NCI-H2107 (cell line): ENCODE measurements at places on chromosomes 13 and 19.

DNA sequence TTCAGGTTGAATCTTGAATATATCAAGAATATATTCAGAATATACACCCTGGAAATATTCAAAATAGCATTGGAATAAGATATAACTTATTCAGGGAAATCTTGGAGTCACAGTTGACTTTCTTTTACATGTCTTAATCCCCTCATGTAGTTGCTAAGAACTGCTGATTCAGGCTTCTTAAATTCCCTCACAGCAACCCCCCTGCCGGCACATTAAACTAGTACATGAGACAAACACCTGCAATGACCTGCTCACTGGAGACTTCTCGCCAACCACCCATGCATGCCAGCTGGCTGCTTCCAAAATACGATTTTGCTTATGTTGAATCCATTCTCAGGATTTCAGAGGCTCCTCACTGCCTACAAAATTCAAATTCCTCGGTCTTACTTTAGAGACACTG, 997.1 kb downstream of the EFNB2 start:
- no peak for DNase-seq

GRCh38 chr19:58466089-58466759, 656 bp upstream of the ZNF324 start:
- no peak for DNase-seq

DNA sequence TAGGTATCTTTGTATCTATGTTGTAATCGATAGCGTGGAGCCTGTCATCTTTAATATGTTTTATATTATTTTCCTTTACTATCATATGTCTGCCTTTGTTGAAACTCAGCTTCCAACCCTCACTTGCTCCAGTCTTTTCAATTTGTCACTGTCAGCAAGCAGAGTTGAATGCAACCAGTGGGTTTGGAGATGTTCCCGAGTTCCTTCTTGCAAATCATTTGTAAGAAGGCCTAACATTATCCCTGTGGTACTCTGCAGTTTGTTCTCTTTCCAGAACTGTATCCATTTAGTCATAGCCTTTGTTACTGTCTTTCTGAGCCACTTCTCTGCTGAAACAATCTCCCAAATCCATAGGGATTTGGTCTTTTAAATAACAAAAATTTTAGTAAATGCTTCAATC, 41.8 kb downstream of the RNASEH2B start:
- no peak for DNase-seq

DNA sequence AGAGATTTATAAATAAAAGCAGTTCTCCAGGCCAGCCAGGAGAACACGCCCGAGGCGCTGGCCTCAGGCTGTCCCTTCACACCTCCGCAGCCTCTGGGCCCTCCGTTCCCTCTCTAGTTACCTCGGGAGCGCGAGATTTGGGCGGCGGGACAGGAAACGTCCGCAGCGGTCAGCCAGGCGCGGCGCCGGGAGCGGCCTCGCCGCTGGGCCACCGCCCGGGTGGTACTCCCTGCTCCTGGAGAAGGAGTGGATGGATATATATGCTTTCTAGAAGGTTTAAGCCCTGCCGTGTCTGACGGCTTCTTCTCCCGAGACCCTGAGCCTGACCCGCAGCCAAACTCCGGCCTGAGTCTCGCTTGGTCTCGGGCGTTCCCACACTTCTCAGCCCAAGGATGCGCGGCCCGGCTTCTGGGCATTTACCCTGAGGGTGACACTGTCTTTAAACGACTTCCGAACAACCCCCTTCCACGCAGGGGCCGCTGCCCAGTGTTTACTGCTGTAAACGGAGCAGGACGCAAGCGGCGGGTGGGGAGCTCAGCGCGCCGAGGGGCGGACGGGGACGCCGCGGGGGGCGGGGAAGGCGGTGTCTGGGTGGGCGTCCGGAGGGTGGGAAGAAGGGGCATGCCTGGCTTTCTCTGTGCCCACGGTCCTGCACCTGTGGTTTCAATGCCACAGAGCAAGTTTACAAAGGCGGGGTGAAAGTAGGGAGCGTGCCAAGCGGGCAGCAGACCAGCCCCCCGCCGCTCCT, 2.0 kb upstream of the ZIC2 start:
- no peak for DNase-seq

GRCh38 chr13:80454245-80454644, 113.3 kb upstream of the SPRY2 start:
- DNase-seq, result no peak

DNA sequence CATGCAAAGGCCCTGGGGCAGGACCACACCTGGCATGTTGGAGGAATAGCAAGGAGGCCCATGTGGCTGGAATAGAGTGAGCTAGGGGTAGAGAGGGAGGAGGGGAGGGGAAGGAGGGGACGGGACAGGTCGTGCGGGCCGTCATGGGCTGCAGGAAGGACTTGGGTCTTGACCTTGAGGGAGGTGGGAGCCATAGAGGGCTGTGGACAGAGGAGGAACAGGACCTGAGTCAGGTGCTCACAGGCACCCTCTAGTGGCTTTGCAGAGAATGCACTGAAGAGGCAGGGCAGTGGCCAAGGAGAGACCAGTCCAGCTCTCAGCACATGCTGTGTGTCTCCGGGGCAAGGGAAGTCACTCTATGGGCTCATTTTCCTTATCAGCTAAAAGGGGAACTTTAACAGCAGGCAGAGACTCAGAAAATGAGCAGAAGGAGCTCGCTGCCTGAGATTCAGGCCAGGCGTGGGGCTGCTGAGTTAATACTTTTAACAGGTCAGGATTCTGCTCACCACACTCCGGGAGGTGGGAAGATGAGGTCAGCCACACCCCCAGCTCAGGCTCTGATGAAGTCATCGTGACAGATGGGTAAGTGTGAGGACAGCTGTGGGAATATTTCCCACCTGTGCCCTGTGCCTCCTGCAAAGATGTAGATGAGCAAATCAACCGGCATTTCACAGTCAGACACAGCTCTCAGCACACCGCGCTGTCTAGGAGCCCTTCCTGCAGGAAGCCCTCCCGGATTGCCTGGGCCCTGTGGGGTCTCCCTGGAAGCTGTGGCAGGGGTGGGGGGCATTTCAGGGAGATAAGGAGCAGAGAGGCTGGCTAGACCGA, 6.0 kb upstream of the TNFAIP8L1 start:
- no peak for DNase-seq

- DNase-seq, result no peak
Observed at GRCh38 chr19:49188626-49189200, 31.1 kb downstream of the TRPM4 start.

GRCh38 chr13:81247711-81248110, 906.8 kb upstream of the SPRY2 start:
- DNase-seq, result no peak
